Chondrocyte (in vitro differentiated cells): ENCODE measurements at places on chromosomes 11 and 22. TPM values are rescaled to one million over a fixed set of nuclear protein-coding genes. Genes with fewer than 3 reads are reported as not detected.

Gene KRTAP5-11
- total RNA-seq: not detected in 3 replicates

Gene GRAP2
- 0.24 TPM in 1 of 3 replicates, not detected in the others for total RNA-seq

Gene OR51I1
- total RNA-seq: 0.46 TPM in 1 of 3 replicates, not detected in the others

DNA sequence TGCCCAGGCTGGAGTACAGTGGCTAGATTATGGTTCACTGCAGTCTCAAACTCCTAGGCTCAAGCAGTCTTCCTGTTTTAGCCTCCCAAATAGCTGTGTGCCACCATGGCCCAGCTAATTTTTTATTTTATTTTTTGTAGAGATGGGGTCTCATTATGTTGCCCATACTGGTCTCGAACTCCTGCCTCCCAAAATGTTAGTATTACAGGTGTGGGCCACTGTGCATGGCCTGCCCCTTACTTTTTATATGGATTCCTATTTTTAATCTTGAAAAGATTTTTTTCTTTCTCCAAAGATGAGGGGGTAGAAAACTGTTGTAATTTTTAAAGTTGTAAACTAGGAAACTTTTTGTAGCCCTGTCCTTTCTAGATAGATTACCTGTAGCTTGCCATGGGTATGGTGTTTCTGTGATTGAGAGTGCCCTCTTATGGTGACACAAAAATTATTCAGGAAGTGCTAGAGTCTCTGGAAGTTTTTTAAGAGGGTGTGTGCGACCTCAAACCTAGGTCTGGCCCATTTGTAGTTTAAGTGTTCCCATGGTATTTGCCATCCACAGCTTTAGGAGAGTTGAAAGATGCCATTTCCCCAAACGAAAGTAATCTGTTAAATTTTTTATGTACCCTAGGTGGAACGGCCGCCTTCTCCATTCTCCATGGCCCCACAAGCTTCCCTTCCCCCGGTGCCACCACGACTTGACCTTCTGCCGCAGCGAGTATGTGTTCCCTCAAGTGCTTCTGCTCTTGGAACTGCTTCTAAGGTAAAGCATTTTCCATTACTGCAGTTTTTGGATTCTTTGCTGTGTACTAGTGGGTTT, 32.4 kb downstream of the MCAM start:
- no peaks in the 10 kb centered on the region for H3K27me3 ChIP-seq
- peaks cover 26% of the 10 kb centered on the region for H3K36me3 ChIP-seq
- H3K4me1 ChIP-seq: peaks cover 3% of the 10 kb centered on the region
- DNase-seq: no peak
- no peak overlapping the region for H3K27ac ChIP-seq

DNA sequence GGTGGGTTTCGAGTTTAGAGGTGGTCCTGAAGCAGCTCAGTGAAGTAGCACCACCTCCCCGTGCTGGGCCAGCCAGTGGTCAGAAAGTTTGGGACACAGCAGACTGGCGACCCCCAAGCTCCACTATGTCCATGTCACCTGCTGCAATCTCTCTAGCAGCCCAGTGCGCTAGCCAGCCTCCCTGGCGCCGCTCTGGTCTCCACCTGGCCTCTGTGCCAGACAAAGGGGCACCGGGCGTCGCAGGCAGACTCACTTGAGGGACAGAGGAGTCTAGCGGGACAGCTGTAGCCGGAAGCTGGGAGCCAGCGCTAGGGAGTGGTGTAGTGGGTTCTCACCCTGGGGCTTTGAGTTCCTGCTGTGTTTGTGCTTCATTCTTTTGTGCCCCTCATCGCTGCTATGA, 25.5 kb downstream of the MYBPC3 start:
- no peaks in the 10 kb centered on the region for H3K27me3 ChIP-seq
- no peak for DNase-seq
- peaks cover 7% of the 10 kb centered on the region for H3K4me1 ChIP-seq
- no peak overlapping the region for H3K27ac ChIP-seq

GRCh38 chr11:126543691-126544090, 188.2 kb downstream of the ST3GAL4 start:
- peaks cover 13% of the 10 kb centered on the region for H3K27me3 ChIP-seq
- peaks cover 7% of the 10 kb centered on the region for H3K4me1 ChIP-seq
- DNase-seq: no peak

DNA sequence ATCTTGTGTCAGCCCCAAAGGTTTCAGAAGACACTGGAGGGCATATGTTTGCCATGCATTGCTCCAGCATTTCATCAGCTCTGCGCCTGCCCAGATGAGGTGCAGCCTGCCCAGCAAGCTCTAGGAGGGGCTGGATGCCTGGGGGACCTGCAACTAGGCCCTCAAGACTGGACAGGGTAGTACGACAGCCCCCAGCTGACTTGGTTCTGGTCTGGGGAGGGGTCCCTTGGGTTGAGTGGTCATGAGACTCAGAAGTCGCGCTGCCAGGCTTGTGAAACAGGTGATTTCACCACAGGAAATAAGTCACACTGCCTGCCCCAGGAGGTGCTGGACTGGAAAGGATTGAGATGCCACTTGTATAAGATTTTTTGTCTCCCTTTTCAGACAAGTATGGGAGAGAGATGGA, 23.4 kb downstream of the TPBGL start:
- H3K4me3 ChIP-seq: no peak overlapping the region
- H3K27me3 ChIP-seq: peaks cover 5% of the 10 kb centered on the region
- H3K27ac ChIP-seq: peak overlapping the region; percentile 9
- peak; percentile 61 for DNase-seq
- peaks cover 5% of the 10 kb centered on the region for H3K4me1 ChIP-seq

DNA sequence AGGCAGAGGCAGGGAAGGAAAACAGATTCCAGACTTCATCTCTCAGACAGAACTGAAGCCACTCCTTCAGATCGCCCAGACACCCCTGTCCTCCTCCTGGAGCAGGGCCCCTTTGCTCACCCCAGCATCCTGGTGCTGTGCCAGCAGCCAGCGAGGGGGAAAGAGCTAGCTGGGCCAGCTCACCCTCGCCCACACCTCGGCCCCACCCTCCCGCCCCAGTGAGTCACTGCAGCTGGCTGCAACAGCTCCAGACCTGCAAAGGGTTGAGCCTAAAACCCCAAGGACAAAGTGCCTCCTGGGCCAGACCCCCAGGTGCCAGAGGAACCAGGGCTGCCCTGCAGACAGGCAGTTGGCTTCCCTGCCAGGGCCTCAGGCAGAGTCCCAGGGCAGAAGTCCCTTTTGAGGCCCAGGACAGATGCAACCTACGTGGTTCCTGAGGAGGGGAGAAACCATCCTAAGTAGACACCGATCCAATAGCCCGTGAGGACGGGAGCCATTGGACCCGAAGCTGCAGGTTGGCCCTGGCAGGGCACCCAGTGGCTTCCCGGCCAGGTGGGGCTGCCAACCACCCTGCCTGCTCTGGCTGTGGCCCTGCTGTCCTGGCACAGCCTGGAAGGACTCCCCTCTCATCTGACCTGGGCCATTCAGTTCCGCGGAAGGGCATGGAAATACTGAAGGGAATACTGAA, 7.2 kb downstream of the AHNAK start:
- peaks cover 84% of the 10 kb centered on the region for H3K4me1 ChIP-seq
- peak overlapping the region; percentile 80 for H3K27ac ChIP-seq
- DNase-seq: no peak
- peak overlapping the region; percentile 41 for H3K4me3 ChIP-seq
- H3K27me3 ChIP-seq: no peaks in the 10 kb centered on the region

DNA sequence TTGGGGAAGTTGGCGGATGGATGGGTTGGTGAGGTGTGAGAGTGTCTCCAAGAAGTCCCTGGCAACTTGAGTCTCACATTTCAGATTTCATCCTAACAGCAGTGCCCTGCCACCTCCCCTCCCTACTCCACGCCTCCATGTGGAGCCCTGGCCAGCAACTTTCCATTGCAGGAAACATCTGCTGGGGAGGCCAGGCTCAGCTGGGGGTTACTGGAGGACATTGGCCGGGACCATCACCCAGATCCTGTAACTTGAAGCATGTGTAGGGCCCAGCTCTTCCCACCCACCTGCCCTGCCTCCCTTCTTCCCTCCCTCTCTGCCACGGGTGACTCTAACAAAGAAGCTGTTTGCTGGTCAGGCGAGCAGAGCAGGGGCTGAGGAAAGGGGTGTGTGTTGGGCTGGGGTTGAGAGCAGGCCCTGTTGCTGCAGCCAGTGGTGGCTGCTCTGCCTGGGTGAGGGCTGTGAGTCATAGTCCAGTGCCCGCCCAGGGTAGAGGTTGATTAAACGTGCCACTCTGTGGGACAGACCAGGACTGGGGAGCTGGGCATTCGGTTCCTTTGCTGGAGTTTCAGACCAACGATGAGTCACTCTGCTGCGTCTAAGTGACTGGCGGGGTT, 64.0 kb downstream of the SCN3B start:
- H3K4me1 ChIP-seq: peaks cover 7% of the 10 kb centered on the region
- H3K4me3 ChIP-seq: no peak overlapping the region
- H3K27ac ChIP-seq: no peak overlapping the region
- no peaks in the 10 kb centered on the region for H3K36me3 ChIP-seq
- peaks cover 4% of the 10 kb centered on the region for H3K27me3 ChIP-seq

- peaks cover 25% of the 10 kb centered on the region for H3K27me3 ChIP-seq
- H3K27ac ChIP-seq: no peak overlapping the region
- no peaks in the 10 kb centered on the region for H3K4me1 ChIP-seq
- H3K4me3 ChIP-seq: no peak overlapping the region
Measured at GRCh38 chr11:5129457-5129877, 8.7 kb downstream of the OR52A5 start.
